ENCODE measurements at places on chromosomes 13 and 19.

DNA sequence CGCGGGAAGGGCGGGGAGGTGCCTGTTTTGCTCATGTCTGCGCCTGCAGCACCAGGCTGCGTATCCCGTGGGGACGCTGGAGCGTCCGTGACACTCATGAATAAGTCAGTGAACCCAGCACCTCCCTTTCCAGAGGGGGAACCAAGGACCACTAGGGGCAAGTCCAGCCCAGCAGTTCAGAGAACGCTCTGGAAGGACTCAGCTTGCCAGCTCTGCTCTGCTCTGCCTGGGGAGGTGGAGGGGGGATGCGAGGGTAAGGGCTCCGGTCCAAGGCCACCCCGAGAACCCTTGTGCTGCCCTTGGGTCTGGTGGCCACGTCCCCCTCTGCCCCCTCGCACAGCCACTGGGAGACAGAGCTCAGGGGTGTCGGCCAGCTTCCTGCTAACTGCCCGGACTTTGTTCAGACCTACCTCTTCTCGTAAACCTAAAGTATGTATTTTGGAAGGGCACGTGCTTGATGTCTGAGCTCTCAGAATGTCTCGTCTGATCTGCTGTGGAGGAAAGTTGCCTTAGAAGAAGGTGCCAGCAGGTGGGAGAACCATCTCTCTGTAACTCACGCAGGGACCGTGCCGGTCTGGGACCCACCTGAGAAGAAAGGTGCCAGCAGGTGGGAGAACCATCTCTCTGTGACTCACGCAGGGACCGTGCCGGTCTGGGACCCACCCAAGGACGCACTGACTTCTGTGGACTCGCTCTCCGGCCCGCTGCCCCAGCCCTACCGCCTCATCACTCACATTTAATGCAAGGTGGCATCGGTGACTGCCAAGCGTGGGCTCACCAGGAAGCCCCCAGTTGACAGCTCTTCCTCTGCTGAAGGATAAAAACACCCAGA is 34.1 kb downstream of the TMEM255B start:
- DNase-seq: no peak

DNA sequence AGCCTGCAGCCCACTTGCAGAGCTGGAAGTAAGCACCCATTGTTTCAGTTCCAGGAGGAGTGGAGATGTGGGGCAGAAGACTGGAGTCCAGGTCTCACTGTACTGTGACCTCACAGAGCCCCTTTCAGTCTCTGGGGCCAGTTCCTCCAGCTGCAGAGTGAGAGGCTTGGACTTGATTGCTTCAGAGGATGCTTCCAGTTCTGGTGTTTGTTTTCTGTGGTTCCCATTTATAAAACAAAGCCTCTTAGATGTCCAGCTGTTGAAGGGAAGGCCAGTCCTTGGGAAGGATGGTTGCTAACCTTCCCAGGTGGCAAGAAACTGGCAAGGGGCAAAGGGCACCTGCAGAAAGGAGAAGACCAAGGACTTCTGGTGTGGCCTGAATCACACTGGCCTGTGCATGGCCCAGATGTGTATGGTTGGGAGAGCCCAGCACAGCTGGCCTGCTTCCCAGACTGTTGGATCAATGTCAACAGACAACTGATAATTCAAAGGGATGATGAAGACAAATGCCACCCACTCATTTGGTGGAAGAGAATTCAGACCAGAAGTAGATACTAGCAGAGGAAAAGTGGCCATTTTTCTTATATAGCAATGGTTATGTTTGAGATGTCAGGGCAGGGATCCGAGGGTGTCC is 218.5 kb downstream of the ZNF536 start:
- no peak for DNase-seq

DNA sequence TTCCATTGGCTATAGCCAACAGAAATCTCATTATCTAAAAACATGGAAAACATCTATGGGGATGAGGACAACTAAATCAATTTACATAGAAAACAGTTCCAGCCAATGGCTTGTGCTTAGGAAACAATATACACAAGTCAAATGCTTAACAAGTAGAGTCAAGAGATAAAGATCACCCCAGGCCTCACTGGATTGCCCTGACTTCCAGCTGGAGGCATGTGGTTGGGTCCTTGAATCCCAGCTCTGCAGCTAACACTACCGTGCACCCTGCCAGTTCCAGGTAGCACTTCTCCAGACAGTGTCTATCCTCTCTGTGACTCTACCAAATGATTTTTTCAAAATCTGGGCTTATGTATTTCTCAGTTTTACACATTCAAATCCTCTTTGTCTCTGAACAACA is 80.2 kb downstream of the DOCK9 start:
- no peak for DNase-seq

- DNase-seq: no peak
These were observed 3.5 kb downstream of the CEACAM6 start for GRCh38 chr19:41758846-41759245.

- no peak for DNase-seq
These were observed 678 bp downstream of the ISOC2 start for GRCh38 chr19:55460670-55461258.

DNA sequence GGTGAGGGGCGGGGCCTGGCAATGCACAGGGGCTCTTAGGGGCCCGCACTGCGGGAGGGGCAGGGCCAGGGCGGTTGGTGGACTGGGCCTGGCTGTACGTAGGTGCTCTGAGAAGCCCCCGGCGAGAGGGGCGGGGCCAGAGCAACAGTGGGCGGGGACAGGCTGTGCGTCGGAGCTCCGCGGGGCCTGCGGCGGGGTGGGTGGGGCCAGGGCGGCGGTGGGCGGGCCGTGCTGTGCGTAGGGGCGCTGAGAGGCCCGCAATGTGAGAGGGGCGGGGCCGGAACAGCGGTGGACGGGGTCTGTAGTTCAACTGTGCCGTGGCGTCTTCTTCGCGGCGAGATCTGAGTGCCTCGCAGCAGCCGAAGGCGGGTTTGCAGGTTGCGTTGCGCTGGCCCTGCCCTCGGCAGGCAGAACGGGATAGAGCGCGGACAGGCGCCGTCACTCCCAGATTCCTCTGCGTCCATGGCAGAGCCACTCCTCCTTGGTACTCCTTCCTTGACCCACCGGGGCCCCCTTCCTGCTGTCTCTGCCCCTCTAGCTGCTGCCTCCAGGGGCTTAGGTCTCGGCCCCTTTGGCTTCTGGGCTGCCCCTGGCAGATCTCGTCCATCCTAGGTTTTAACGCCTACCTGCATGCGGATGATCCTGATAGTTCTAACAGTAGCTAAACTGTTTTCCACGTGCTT is 33.2 kb downstream of the CCNE1 start:
- peak; percentile 94 for DNase-seq
